ENCODE measurements at places on chromosomes 12 and 14. TPM values are rescaled to one million over a fixed set of nuclear protein-coding genes. Genes with fewer than 3 reads are reported as not detected.

DNA sequence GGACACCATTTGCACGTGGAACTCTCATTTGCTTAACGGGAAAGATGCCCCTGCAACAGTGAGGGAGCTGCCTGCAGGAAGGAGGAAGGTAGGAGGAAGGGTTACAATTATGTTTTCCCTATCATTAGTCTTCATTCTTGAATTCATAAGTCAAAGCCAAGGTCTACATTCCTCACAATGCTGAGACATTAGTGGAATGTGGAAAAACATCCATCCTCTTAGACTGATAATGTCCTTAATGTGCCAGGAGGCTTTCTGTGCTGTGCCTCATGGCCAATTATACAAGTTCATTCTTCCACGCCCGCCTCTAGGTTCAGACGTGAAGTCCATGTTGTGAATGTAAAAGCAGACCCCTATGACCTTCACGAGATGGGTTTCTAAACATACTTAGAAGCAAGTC is 1212.4 kb upstream of the TMEM132C start:
- DNase-seq, result no peak

- no peak for DNase-seq
Measured at GRCh38 chr12:86727160-86727559, 471.0 kb upstream of the MGAT4C start.

DNA sequence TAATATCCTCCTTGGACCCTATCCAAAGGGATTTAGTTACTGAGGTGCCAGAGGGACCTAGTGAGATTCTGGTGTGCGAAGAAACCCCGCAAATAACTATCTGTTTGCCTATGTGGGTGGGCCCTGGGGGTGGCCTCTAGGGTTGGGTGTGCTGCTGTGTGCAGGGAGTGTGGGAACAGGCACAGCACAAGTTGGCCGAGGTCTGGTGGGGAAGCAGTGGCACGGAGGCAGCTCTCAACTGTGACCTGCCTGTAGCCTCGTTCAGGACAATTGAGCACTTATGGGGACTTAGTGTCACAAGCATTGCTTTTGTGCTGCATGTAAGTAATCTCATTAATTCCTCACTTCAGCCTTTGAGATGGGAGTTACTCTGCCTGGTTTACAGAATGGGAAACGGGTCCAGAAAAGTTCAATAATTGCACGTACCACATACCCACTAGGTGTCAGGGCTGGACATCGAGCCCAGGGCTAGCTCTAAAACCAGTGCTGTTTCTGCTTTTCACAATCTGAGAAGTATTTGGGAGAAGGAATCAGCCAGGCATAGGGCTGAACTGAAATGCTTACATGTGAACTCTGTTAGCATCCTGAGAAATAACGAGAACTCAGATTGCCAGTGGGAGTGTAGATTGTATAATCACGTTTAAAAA is 58.8 kb downstream of the TECPR2 start:
- DNase-seq, result peak; percentile 8

DNA sequence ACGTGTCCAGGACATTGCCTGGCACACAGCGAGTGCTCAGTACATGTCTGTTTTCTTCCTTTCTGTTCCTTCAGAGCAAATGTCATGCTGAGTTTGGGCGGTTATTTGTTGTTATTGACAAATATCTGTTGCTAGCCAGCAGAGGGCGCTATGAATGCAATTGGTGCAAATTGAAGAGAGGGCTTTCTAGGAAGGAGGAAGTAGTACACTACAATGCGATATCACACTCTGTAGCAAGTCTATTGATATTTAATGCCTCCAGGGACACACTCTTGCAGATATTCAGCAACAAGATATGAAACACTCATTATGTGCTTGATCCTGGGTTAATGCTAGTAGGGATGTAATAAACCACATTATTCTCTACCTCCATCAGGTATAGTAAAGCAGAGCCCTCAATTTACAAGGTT is 267.3 kb upstream of the SRRM4 start:
- DNase-seq, result no peak

GRCh38 chr12:126112141-126112540 is 1046.9 kb downstream of the AACS start:
- DNase-seq, result no peak

DNA sequence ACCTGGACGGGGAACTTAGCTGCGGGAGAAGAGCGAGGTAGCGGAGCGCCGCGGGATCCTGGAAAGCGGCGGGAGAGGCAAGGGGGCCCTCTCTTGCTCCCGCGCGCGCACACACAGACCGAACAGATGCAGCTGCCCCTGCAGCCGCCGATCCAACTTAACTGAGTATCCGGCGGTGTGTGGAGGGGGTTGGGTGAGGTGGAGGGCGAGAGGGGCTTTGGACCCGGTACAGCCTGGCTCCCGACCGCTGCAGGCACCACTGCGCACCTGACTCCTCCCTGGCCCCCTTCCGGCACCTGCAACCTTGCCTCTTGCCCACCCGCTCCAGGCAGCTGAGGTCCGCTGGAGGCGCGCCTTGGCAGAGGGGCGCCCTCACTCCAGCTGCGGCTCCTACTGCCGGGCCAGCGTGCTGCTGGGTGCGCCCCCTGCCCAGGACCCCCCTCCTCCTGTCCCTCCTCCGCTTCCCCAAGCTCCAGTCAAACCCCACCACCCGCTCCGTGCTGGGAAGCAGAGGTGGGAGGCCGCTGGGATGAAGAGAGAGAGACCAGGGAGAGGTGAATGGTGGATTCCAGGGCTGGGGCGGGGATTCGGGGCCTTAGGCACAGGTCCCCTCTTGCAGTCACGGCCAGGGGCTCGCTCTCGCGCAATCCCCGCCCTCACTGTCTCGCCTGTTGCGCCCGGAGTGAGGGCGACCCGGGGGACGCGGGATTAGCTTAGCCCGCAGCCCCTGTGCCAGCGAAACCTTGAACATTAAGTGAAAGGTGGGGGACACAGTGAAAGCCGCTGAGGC is 2.6 kb downstream of the DIO3 start:
- DNase-seq, result no peak

GRCh38 chr12:6056406-6057240 is 67.8 kb downstream of the VWF start:
- no peak for DNase-seq

GRCh38 chr12:69024907-69025306 is 91.9 kb upstream of the CPM start:
- no peak for DNase-seq

DNA sequence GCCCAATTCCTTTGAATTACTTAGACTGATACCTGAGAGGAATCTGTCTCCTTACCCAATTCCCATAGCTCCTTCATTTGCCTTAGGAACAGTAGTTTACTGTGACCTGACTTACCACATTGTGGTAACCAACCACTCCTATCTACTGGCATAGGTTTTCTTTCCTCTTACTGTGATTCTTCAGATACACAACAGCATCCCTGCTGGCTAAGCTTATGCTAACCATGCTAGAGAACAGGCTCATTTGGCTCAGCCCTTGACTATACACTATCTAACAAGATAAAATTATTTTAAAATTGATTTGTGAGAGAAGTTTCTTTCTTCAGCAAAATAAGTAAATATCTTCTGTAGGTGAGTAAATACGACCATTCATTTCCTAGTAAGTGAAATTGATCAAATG is 320.4 kb upstream of the DDHD1 start:
- no peak for DNase-seq

- DNase-seq, result no peak
Measured at GRCh38 chr14:67240168-67240932, 885 bp upstream of the PALS1 start.

- no peak for DNase-seq
Measured at GRCh38 chr14:102516531-102517391, 7.2 kb upstream of the ANKRD9 start.

- no peak for DNase-seq
Measured at GRCh38 chr12:89436062-89436461, 83.8 kb upstream of the DUSP6 start.

DNA sequence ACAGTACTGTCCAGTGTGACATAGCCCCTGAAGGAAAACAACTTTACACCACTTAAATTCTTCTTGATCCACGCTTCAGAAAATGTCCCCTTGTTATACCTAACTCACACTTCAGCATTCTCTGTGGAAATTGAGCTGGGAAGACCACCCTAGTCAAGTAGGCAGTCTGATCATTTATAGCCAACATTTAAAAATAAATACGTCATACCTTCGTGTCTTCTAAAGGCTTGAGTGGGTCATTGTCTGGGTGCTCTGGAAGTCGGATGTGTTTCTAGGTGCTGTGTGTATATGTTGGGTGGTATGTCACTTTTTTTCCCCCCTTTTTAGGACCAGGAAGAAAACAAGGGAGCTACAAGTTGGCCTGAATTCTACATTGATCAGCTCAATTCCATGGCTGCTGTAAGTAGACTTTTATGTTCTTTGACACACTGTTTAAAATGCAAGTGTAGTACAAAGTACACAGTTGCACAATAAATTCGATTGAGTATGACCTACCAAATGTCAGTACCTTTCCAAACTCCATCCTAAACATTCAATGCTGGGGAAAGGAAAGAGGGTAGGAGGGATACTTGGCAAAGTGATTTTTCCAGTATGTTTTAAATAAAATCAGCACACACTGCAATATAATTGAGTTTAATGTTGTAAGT is 126.6 kb downstream of the DAAM1 start:
- no peak for DNase-seq

DNA sequence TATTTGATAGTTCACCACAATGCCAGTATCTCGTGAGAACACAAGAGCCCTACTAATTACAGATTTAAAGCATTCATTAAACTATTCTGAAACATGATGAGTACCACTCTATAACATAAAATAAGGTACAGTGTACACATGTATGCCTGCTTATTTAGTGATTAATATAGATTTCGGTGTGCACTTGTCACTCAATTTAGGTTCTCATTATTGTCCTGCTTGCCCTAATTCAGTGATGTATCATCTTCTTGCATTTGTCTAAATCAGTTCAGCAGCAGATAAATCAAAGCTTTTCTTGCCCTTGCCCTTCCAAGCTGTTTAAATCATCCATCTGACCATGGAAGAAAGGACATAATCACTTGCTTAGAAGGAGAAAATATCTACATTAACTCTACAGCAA is 359.7 kb downstream of the GXYLT1 start:
- no peak for DNase-seq

GRCh38 chr12:21369141-21369980 is 3.3 kb upstream of the IAPP start:
- DNase-seq, result no peak

The CFAP54 gene
- 16.2 TPM for total RNA-seq

The SAMD4A gene
- total RNA-seq, result 31.6 TPM

The ADCY4 gene
- total RNA-seq, result 9.0 TPM

The RTN1 gene
- 114 TPM for total RNA-seq

The TROAP gene
- 10.5 TPM for total RNA-seq

The PTHLH gene
- total RNA-seq, result 7.7 TPM

All from spinal cord (tissue), 10 donors.